ENCODE measurements at places on chromosomes 12 and 14. TPM values are rescaled to one million over a fixed set of nuclear protein-coding genes. Genes with fewer than 3 reads are reported as not detected.

CLEC1B gene
- total RNA-seq, result not detected

- no peak for DNase-seq
Measured at GRCh38 chr12:93167841-93168492, 209.8 kb upstream of the NUDT4 start.

DNA sequence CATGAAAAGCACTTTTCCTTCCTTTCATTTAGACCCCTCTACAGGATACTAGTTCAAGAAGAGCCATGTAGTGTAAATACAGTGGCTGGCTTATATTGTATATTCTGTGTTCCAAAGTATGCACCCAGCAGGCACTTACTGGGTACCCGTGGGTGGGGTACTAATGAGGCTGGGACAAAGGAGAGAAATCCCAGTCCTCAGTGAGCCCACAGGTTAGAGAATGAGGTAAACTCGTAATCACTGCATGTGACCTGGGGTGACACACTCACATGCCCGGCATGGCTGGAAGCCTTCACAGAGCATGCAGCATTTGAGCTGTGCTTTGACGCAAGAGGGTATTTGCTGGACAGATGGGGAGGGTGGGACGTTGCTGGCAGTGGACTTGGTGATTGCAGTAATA, 17.1 kb downstream of the SLC24A4 start:
- DNase-seq, result no peak

- peak; percentile 76 for DNase-seq
Measured at GRCh38 chr12:51371295-51371953, 19.8 kb downstream of the GALNT6 start.

DNA sequence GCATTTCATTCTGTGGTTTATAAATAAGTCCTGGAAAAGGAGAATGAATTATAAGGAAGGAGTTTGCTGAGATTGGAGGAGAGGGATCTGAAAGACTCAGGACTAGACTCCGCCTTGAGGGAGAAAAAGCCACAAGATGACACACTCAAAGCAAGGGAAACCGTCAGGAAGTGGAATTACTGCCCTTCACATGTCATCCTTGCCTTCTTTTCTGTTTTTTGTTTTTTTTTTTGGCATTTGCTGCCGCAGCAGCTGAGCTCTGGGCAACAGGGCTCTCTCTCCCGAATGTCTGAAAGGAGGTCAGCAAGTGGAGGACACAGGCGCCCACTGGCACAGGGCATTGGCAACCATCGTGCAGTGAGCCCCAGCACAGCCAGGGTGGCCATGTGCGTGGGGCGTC, 344.9 kb downstream of the DPF3 start:
- no peak for DNase-seq

DNA sequence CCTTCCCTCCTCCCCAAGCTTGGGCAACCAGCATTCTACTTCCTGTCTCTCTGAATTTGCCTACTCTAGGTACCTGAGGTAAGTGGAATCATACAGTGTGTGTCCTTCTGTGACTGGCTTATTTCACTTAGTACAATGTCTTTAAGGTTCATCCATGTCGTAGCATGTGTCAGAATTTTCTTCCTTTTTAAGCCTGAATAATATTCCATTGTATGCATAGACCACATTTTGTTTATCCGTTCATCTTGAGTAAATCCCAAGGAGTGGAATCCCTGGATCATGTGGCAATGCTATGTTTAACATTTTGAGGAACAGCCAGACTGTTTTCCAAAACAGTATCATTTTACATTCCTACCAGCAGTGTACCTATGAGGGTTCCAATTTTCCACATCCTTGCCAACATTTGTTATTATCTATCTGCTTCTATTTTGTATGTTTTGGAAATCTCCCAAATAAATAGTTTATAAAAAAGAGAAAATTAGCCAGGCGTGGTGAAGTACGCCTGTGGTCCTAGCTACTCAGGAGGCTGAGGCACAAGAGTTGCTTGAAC, 12.4 kb downstream of the HSP90AA1 start:
- DNase-seq, result no peak

DNA sequence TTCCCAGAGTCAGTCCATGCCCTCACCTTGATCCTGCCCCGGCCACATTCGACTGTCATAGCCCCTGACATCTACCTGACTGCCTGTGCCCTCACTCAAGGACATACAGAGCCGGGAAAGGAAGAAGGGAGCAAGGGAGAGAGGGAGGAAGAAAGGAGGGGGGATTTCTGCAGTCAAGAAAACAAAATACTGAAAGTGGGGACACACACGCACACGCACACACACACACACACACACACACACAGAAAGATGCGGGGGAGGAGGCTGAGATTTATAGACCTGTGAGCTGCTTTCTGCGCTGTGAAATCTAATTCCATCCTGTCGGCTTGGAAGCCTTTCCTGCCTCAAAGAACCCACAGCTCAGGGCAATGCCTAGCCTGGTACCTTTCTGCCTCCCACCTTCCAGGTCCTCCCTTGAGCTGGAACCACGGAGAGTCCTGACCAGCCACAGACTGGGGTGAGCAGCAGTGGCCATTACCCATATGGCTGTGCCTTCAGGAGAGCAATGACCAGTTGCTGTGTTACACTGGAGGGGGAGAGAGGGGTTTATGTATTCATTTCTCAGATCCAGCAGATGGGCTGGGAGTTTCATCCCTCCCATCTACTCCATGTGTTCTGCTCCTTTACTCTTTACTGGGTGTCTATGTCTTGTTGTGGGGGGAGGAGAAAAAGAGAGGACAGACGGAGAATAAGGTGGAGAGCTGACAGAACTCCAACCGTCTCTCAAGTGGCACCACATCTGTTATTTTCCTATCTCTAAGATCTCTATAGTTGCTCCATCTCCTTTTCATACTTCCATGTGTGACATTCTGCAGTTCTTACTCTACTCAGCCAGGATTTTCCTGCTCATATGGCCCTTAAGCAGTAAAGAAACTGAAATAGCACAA, 12.9 kb downstream of the C14orf93 start:
- DNase-seq, result no peak

DNA sequence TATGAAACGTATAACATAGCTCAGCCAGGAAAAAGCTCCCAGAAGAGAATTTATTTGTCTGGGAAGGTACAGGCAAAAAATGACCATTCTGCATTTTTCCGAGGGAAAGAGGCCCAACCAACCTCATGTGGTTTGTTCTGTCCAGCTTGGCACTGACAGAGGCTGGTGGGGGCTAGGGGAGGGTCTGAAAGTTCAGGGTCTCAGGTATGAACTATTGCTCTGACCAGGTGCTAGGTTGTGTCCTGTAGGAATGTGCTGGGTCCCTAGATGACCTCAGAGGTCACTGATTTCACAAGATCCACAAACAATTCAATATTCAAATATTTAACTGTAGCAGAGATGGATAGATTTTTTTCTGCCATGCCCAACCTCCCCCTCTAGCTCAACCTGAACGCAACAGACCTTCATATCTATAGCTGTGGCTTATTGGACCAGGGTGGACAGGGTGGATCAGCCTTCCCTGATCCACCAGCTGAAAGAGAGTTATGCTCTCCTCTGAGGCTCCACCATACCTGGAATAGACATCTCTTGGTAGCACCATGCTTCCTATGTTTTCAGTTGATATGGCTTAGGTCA, 32.9 kb upstream of the IFT81 start:
- DNase-seq, result no peak

GRCh38 chr12:31896514-31897039, 62.6 kb upstream of the RESF1 start:
- peak; percentile 77 for DNase-seq

Data from mucosa of gallbladder (tissue), 1 donor.